ENCODE measurements at places on chromosomes 1 and 21.

GRCh38 chr1:13462682-13463081, 51.1 kb downstream of the LRRC38 start:
- no peak for DNase-seq

- no peak for DNase-seq
Measured at GRCh38 chr1:2953688-2954285, 67.5 kb upstream of the ACTRT2 start.

GRCh38 chr1:42891465-42892138, 45.2 kb downstream of the ZNF691 start:
- no peak for DNase-seq

- no peak for DNase-seq
Measured at GRCh38 chr21:25788677-25789076, 53.9 kb downstream of the GABPA start.

GRCh38 chr1:48003741-48004531, 6.8 kb upstream of the TRABD2B start:
- DNase-seq = no peak

DNA sequence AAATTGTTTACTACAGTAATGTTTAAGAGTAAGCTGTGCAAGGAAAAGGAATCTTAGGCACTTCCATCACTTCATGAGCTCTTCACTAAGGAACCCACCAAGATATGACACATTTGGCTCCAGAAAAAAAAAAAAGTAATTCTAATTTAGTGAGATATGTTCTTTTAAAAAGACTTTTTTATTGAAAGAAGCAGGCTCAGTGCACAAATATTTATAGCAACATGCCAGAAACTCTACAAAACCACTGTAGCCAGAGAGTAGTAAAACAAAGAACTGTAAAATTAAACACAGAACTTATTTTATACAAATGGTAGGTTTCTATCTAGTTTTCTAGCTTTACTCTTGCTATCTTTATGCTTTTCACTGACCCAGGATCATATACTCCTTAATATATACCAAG, 434.6 kb upstream of the ADGRL2 start:
- DNase-seq = no peak

DNA sequence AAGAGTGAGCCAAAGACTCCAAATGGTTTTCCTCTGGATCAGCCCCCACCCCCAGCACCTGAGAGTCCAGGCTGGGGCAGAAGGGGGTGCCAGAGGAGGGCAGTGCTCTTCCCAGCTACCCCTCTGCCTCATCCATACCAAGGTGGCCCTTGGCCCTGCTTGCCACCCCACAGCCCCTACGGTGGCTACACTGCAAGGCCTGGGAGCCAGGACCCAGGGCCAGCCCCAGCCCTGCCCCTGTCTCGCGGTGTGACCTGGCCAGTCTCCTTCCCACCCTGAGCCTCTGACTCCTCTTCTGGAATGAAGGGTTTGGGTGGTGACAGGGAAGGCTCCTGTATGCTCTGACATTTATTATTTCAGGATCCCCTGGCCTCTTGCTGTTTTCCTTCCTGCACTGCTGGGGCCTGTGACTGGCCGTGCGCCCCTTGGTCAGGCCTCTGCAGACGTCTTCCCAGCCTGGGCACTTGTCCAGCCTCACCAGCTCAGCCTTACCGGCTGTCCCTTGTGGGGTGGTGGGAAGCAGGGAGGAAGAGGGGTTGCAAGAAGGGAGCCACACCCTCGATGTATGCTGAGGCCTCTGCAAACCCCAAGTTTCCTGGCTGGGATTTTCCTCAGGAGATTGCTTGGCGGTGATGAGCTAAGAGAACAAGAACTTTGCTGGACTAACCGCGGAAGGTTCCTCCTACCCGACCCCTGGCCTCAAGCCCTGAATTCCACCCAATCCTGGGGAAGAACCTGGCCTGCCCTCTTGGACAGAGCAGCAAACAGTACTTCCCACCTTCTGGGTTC, 13.5 kb downstream of the ASAP3 start:
- DNase-seq = no peak

GRCh38 chr1:30198795-30199403, 524.5 kb downstream of the MATN1 start:
- no peak for DNase-seq

DNA sequence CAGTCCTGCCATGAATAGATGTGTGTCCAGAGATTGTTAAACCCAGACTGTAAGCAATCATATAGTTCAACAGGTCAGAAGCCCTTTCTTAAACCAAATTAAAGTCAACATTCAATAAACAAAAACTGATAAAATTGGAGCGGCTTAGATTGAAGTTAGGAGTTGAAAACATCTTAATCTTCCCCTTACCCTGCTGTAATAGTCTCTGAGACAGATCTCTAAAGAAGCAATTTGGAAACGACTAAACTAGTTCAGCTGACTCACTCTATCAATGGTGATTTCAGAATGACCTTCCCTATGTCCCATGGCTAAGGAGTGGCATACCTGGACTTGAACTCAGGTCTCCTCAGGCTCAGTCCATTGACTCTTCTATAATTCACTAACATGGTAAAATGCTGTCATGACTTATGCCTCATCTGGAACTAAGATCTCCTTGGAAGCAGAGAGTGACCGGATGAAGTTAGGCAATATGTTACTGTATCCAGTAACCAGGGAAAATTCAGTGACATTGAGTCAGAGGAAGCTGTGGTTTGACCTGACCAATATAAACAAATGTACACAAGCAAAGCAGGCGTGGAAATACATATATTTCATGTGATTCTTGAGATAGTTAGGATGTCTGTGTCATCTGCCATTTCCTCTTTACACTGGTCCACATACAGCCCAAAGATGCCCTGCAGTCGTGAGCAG, 30.1 kb downstream of the SGIP1 start:
- DNase-seq = no peak

- DNase-seq = no peak
Measured at GRCh38 chr1:1283821-1284220, 3.6 kb downstream of the SCNN1D start.

GRCh38 chr1:187409341-187409740, 580.6 kb downstream of the PLA2G4A start:
- no peak for DNase-seq

GRCh38 chr1:79790950-79791349, 784.4 kb upstream of the ADGRL4 start:
- no peak for DNase-seq

DNA sequence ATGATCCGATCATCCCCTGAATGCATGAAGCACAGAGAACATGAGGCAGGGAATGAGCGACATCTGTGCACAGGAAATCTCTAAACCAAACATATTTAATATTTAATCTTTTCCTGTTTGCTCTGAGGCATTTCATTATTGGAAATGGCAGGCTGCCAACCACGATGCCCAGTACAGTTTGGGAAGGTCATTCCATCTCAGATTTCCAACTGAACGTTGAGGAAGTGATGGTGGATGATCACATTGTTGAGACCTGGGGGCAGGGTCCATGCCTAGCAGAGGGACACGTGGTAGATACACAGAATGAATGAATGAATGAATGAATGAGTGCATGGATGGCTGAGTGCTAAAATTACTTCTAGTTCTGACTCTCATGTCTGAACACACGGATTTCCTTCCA, 15.9 kb upstream of the FASLG start:
- DNase-seq = no peak

- no peak for DNase-seq
Measured at GRCh38 chr1:100028765-100029164, 59.0 kb downstream of the SLC35A3 start.

GRCh38 chr1:29475326-29475725, 239.0 kb downstream of the PTPRU start:
- DNase-seq = no peak

DNA sequence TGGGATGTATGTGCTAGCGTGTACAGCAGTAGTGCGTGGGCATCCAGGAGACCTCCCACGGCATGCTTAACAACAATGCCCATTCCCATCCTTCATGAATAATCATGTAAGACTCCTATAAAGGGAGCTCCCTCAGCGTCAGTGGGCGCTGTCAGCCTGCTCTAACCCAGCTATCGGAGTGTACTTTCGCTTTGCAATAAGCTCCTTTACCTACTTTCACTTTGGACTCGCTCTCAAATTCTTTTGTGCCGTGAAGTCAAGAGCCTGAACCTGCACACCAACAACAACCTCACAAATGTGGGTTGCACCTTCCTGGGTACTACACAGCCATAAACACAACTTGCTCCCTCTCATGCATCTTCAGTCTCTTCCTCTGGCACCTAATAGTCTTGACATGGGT, 114.8 kb upstream of the PAXBP1 start:
- no peak for DNase-seq

DNA sequence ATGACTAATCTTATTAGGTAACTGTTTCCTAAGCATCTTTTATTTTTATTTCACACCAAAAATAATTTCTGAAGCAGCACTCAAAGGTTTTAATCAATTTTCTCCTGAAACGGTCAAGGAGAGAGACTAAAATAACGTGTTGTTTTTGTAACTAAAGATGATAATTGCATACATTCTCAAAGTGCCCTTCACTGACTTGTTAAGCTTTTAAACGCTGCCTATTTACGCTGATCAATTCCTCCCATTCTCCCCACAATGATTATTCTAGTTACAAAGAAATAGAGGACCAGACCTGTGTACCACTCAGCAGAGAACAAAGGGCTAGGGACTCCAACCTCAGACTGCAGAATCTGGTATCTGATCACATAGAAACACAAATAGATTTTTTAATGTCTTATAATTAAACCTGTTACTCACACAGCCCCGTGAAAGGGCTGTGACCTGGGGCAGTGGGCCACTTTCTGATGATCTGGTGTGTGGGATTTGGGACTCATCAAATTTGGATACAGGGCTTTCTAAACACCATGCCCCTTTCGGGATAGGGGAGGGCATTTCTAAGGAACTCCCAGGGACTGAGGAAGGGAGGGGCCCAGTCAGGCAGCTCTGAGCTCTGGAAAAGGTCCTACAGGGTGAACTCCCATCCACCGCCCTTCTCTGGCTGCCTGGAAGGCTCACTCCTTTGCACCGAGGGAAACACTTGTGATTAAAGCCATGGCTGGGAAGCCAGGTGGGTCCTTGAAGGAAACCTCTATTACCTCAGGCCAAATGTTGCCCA, 65.2 kb downstream of the BCAR3 start:
- DNase-seq = no peak

GRCh38 chr1:27141266-27142003, 13.5 kb downstream of the SLC9A1 start:
- no peak for DNase-seq

DNA sequence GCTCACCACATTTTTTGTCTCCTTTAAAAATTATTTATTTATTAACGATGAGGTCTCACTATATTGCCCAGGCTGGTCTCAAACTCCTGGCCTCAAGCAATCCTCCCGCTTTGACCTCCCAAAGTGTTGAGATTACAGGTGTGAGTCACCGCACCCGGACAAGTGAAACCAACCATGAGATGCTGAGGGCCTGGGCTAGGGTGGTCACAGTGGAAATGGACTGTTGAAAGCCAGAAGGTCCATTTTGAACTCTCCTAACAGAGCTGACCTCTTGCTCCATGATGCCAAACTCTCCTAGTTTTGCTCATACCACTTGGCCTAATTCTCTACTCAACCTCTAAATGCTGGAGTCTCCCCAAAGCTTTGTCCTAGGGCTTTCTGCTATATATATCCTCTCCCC, 109.1 kb downstream of the SLC45A1 start:
- DNase-seq = no peak

- no peak for DNase-seq
Measured at GRCh38 chr1:172121081-172121717, 279.9 kb downstream of the DNM3 start.

DNA sequence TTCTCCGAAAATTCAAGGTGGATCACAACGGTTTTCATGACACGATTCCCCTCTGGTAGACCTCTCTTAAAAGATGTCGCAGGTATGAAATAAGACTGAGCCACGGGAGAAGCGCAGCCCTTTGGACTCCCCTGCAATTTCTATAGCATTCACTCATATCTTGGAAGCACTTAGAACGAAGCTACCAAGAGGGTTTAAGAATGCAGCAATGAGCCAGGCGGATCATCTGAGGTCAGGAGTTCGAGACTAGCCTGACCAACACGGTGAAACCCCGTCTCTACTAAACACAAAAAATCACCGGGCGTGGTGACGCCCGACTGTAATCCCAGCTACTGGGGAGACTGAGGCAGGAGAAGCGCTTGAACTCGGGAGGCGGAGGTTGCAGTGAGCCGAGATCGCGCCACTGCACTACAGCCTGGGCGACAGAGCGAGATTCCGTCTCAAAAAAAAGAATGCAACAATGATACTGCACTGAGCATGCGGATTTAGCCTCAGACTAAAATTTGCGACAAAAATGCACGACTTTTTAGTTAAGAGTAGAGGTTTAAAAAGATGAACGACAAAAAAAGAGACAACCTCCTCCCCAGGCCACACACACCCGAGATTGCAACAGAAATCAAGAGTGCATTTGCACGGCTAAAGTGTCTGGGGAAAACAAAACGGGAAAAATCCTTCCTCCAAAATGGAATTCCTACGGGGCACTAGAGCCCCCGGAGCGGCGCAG, 743 bp downstream of the TOMM20 start:
- DNase-seq = no peak

- peak; percentile 59 for DNase-seq
Measured at GRCh38 chr1:23528250-23528978, 2.6 kb downstream of the E2F2 start.

GRCh38 chr1:216632980-216633379, 90.2 kb downstream of the ESRRG start:
- no peak for DNase-seq

- DNase-seq = no peak
Measured at GRCh38 chr1:215544566-215544965, 22.5 kb upstream of the KCTD3 start.

- DNase-seq = no peak
Measured at GRCh38 chr1:243513726-243514491, 258.1 kb downstream of the SDCCAG8 start.

DNA sequence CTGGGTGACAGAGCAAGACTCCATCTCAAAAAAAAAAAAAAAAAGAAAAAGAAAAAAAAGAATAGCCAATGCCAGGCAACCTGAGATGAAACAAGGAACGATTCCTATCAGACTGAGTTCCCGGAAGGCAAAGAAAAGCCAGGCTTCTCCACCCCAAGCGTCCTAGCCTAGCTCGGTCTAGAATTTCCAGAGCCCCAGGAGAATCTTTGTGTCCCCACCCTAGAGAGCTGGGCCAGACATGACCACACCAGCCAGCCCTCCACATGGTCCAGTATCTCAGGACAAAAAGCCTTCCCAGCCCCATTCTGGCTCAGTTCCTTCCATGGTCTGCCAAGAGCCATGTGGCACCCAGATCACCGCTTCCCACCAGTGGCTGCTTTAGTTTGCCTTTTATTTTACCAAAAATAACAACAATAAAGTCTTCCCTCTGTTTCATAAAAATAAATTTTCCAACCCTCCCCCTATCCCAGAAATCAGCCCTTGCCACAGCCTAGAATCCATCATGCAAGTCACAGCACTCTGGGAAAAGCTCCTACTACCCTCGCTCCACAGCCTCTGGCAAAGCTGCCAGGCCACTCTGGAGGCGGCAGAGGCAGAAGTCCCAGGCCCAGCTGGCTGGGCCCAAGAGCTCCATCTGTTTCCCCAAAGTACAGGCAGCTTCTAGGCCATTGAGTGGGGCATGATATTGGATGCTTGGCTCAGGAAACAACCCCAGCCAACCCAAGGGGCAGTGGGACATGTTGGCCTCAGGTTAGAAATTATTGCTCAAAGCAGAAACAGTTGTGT, 3.5 kb upstream of the MKNK1 start:
- no peak for DNase-seq

GRCh38 chr1:1120096-1120495, 4.2 kb upstream of the C1orf159 start:
- DNase-seq = no peak
